AG04449 (cell line): ENCODE measurements at places on chromosomes 16 and 17.
A peak's percentile ranks its signal among the peaks of the same experiment; 100 is the strongest.

- no peak for DNase-seq
Measured at GRCh38 chr17:19357761-19358160, 4.8 kb downstream of the B9D1 start.

GRCh38 chr16:30335598-30336474, 19.3 kb downstream of the CD2BP2 start:
- DNase-seq = no peak

DNA sequence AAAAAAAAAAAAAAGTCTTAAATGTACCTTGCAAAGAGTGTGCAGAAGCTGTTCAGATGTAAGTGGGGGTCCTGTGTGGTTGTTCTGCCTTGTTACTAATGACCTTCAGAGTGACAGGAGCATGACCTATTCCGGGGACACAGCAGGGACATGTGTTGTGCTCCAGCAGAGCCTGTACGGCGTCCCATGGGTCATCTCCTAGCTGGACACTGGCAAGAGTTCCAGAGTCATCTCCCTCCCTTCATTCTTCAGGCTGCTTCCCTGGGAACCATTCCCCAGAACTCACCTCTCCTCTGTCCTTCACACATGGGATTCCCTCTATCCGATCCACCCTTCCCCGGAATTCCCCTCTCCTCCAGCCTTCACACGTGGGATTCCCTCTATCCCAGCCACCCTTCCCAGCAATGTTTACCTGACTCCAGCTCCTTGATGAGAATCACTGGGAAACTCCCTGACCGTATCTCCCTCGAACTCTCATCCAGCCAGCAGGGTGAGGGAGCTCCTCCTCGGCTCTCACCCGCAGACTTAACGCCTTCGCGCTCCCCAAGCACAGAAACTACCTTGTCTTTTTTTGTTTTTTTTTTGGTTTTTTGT, 85.8 kb downstream of the MRM3 start:
- no peak for DNase-seq

DNA sequence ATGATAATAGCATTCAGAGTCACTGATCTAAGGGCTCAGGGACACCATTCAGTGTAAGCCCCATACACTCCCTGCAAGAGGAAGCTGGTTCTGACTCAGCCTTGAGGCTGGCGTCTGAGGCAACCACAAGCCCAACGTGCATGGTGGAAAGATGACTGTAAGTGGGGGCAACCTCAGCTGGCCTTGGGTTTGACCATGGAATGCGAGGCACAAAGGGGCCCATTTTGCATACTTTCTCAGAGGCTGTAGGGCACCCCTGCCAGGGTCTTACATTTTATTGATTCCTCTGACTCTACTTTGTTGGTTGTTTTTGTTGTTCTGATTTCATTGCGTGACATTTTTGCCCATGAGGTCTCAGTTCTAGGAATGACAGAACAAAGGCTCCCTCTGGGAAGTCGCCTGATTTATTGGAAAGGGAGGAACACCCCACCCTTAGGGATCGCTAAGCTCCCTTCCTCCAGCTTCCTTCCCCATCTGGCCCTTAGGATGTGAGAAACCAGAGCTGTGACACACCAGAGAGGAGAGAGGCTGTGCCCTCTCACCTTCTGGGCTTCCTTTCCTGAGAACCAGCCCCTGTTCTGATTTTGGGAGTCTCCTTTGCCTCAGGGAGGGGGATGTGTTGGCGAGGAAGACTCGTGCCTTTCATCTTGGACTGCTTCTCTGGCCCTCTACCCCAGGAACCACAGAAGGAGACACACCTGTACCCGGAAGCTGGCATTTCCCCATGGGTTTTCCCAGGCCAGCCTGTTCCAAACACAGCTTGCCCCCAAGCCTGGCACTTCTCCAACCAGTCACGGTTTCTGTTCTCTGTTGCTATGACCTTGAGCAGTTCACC, 5.6 kb upstream of the CIITA start:
- peak; percentile 62 for DNase-seq

DNA sequence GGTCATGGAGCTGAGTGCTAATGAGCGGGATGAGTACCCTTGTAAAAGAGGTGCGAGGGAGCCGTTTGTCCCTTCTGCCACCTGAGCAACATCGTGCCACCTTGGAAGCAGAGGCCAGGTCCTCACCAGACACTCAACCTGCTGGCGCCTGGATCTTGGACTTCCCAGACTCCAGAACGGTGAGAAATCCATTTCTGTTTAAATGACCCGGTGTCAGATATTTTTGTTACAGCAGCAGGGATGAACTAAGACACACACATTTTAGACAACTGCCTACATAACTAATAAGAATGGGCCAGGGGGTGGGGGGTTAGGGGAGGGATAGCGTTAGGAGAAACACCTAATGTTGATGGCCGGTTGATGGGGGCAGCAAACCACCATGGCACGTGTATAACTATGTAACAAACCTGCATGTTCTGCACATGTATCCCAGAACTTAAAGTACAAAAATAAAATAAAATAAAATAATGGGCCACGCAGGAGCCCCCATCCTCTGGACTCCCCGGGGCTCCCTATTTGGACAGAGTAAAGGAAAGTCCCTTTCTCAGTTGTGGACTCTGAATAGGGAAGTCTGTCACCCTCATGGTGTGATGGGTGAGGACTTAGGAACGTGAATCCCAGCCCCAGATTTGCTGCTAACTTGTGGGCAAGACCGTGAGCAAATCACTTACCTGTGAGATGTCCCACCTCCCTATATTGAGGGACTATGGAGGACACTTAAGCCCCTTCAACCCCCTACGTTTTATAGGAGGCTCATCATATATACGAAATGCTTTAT, 60.6 kb upstream of the DNAH17 start:
- no peak for DNase-seq

DNA sequence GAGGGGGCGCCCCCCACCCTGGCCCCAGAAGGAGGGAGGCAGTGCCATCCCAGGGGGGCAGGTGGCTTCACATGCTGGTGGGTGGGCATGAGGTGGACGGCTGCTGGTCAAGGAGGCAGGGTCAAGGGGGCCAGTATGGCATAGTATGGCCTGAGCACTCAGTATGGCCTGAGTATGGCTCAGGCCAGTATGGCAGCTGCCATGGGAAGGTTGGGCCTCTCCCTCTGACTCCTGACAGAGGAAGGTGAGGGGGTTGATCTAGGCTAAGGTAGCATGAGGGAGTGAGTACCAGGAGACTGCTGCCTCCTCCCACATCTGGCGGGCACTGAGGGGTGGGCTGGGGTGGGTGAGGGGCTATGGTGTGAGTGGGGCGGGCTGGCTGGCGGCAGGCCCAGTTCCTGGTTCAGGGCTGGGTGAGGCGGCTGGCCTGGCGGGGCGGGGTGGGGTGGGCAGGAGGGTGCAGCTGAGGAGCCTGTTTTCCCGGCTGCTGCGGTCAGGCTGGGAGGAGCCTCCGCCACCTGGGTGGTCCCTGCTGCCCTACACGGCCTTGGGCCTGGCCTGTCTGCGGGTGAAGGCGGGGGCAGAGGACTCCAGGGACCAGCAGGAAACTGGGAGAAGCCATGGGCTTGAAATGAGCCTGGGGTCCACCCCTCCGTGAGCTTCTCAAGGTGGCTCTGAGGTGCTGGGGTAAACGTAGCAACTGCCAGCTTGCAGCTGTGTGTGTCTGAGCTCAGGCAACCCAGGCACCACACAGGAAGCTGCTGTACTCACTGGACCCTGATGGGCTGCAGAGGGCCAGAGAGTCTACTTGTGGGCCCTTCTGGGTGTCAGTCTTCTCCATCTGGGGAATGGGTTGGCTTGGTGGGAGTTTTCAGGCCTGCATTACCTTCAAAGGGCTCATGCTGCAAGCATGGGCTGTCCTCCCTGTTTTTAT, 57.0 kb downstream of the RAI1 start:
- DNase-seq = no peak

DNA sequence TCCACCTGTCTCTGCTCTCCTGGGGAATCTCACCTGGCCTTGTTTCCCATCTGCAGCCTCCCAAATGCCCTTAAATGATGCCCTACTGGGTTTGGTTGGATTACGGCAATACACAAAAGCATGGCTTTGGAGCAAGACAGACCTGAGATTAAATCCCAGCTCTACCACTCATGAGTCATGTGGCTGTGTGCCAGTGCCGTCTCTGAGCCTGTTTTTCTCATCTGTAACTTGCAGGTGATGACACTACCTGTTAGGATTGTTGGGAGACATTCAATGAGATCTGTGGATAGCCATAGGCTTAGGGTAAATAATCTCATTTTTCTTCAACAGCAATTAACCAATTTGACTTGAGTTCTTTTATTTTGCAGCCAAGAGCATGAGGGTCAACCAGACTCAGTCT, 240.3 kb downstream of the MAF start:
- DNase-seq = no peak

DNA sequence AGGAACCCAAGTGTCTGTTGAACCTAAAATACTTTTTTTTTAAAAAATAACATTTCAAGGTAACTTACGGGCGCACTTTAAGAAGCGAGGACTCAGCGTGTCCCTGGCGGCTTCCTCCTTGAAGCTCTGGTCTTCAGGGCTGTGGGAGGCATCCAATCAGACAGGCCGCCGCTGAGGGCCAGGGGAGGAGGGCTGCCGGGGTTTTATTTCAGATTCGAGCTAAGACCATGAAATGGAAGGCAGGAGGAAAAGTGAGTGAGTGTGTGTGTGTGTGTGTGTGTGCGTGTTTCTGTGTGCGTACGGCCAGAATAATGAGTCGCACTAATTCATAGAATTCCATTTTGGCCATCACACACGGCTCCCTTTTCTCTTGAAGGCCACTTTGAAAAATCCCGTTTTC, 41.1 kb downstream of the C16orf78 start:
- no peak for DNase-seq

- no peak for DNase-seq
Measured at GRCh38 chr17:3894188-3894587, 1.3 kb upstream of the CAMKK1 start.

- no peak for DNase-seq
Measured at GRCh38 chr16:1637526-1637925, 25.4 kb downstream of the CRAMP1 start.

- DNase-seq = no peak
Measured at GRCh38 chr17:7280519-7281073, 922 bp upstream of the SLC2A4 start.

- DNase-seq = no peak
Measured at GRCh38 chr17:66538776-66539175, 236.4 kb downstream of the PRKCA start.

DNA sequence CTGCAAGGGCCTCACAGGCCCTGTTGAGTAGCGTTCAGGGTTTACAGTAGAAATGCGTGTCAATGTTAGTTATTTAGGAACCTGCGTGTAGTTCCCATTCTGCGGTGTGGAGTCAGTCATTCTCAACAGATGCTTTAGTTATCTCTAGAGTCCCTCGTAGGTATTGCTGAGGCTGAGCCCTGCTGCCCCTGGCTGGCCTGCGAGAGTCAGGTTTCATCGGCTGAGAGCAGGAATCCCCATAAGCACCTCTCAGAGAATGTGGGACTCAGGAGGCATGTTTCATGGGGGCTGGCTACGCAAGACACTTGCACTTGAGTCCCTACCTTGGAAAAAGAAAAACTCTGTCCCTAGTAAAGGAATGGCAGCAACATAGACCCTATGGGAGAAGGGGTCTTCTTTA, 347.5 kb upstream of the ASIC2 start:
- DNase-seq = no peak

- DNase-seq = no peak
Measured at GRCh38 chr17:72665852-72666851, 426.3 kb downstream of the SLC39A11 start.

DNA sequence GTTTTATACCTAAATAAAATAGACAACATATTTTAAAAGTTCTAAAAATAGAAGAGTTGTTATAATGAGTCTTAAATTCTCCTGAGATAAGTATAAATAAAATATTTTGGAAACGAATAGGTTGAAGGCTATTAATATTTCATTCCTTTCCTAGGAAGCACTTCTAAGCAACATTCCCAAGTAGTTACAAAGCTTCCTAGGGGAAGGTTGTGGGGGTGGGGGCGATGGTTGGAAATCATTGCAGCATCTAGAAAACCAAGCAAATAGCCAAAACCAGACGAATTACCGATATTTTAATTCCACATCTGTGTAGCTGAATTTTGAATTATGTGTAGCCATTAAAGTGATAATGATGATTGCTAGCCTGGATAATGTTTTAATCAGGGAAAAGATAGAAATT, 26.9 kb downstream of the PTRH2 start:
- no peak for DNase-seq

DNA sequence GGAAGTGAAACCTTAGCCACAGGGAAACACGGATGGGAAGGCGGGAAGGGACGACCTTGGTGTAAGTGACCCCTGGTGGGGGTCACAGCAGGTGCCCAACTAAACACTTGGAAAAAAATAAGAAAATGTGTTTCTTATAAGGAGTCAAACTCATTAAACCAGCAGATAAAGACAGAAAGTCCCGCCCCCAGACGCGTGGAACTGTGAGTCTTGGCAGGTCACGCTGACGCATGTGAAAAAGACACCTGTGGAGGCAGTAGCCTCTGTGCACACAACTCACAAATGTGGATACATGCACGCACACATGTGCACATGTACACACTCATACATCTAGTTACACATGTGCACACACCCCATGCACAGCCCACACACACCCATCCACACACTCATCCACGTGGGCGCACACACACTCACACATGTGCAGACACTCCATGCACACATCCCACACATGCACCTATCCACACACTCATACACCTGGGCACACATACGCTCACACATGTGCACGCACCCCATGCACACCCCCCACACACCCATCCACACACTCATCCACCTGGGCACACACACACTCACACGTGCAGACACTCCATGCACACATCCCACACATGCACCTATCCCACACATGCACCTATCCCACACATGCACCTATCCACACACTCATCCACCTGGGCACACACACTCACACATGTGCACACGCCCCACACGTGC, 432.4 kb downstream of the SOX9 start:
- no peak for DNase-seq

- no peak for DNase-seq
Measured at GRCh38 chr16:35744726-35745125, 2285.3 kb downstream of the TP53TG3F start.
